ENCODE measurements at places on chromosomes 6 and 20.

- no peak for DNase-seq
These were observed 264.5 kb downstream of the KIF16B start for GRCh38 chr20:16308754-16309153.

DNA sequence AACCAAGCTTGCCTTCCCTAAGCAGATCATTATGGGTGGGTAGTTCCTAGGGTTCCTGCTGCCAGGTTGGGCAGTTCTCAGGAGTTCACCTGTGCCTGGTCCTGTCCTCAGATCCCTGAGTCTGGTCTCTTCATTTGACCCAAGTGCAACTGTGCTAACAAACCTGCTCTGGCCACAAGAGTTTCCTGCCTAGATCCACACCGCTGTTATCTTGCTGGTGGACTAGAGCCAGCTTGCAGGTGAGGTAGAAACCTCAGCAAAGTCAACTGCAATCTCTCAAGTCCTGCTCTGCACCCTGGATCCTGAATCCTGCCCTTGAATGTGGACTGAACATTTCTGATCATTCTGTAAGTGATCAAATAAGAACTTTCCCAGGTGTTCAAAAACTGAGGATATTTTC lies 191.8 kb upstream of the LRFN2 start:
- DNase-seq, result no peak

GRCh38 chr20:59666586-59666985 lies 62.2 kb downstream of the PHACTR3 start:
- no peak for DNase-seq

- no peak for DNase-seq
These were observed 11.5 kb upstream of the CST3 start for GRCh38 chr20:23649242-23649641.

- no peak for DNase-seq
These were observed 6.4 kb downstream of the SLC22A2 start for GRCh38 chr6:160252073-160252813.

DNA sequence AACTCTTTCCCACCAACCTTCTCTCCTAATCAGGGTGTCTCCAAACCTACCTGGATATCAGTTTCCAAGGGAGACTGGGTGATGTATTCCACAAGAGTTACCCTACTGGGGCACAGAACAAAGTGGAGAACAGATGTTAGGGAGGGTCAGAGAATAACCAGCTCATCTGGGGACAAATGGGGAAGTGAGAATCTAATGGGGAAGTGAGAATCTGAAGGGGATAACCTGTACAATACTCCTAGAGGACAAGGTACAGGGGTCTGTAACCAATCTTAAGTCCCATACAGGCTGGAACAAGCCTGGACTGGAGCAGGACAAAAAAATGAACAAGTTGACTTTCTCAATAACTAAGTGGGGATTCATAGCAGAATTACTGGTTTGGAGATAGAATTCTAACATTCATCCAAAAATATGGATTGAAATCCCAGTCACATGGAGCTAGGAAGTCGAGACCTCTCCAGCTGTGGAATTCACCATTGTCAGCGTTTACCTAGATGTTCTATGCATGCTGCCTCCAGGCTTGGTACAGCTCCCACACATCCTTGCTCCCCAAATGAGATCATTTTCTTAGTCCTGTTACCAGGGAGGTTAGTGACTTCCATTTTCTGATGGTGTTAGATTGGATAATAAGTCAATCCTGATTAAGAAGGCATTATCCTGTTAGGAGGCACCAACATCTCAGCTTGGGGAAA lies 214.8 kb upstream of the MOCS1 start:
- peak; percentile 41 for DNase-seq

- no peak for DNase-seq
These were observed 75.7 kb downstream of the SYNDIG1 start for GRCh38 chr20:24545168-24545567.

DNA sequence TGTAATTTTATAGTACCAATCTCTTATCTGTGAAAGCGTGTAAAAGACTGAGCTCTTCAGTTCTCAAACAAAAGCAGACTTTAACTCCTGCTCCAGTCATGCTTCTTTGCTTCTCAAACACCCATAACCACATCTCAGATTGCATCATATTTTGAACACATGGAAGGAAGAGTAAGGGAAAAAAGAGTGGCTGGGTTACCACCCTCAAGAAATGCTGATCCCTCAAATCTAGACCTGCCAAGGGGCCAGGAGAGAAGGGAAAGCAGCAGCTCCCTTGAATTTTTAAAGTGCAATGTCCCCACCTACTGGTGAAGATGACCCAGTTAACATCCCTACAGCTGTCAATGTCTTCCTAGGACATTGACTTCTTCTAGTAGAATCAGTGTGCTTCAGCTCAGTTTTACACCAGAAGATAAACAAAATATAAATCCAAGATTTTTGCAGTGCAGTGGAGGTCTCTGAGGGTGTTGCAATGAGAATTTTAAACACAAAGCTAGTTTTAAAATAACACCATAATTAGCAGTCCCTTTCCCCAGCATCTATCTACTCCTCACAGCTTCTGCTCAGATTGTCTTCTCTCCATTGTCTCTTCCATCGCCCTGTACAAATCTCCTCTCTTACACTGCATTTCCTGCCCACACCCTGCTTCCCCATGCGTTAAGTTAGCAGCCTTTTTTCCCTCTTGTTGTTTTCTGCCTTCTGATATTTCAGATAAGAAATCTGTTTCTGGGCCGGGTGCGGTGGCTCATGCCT lies 22.6 kb upstream of the HLA-DQB2 start:
- peak; percentile 82 for DNase-seq

GRCh38 chr20:7723284-7723683 lies 217.0 kb downstream of the HAO1 start:
- DNase-seq, result no peak

GRCh38 chr6:1595271-1596087 lies 14.2 kb upstream of the FOXC1 start:
- DNase-seq, result no peak

GRCh38 chr20:63787302-63787701 lies 43.8 kb downstream of the ZBTB46 start:
- no peak for DNase-seq

DNA sequence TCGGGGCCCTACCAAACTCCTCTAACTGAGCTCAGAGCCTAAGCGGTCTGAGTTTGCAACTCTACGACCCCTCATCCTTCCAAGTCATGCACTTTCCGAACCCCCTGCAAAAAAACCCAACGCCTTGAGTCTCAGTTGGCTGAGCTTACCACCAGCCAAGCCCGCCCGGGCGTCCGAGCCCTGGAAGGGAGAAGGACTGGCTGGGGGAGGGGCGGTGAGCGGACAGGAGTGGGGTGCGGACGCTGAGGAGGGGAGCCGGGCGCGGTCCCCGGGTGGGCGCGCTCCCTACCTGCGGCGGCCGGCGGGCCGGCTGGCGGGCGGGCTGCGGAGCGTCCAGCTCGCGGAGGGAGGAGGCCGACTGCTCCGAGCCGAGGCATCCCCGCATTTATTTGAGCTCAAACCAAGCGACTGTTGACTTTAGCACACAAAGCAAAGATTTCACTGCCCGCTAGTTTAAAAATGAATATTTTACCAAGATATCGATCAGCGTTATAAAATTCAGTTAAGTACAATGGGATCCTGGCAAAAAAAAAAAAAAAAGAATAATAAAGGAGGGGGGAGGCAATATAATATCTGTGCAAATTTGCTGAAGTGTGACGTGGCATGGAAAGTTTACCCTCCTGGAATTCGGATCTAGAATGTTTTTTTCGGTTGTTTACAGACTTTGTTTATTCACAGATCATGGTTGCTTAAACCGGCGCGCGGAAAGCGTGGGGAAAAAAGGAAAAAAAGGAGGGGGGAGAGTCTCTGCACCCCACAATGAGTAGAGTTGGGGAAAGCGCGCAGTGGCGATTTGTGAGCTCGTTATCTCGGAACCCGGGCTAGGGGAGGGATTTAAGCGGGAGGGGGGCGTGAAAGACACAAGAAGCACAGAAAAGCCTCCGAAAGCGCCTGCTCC lies 5.9 kb downstream of the FOXA2 start:
- DNase-seq, result no peak

- no peak for DNase-seq
These were observed 709 bp upstream of the ZNF76 start for GRCh38 chr6:35258858-35259193.

DNA sequence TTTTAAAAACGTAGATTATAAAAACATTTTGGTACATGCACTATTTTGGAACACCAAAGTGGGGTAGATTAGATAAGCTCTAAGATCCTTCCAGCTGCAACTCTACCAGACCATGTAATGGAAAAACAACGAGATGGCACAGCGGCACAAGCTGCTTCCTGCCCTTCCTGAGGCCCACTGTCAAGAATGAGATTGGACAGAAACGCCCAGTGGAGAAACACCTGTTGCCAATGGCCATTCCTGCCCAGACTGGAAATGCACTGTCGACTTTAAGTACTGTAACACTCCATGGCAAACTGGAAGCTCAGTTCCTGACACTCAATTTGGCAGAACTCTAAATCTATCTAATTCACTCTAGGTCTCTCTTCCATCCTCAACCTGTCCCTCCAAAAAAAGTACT lies 21.4 kb downstream of the EDEM2 start:
- DNase-seq, result no peak

DNA sequence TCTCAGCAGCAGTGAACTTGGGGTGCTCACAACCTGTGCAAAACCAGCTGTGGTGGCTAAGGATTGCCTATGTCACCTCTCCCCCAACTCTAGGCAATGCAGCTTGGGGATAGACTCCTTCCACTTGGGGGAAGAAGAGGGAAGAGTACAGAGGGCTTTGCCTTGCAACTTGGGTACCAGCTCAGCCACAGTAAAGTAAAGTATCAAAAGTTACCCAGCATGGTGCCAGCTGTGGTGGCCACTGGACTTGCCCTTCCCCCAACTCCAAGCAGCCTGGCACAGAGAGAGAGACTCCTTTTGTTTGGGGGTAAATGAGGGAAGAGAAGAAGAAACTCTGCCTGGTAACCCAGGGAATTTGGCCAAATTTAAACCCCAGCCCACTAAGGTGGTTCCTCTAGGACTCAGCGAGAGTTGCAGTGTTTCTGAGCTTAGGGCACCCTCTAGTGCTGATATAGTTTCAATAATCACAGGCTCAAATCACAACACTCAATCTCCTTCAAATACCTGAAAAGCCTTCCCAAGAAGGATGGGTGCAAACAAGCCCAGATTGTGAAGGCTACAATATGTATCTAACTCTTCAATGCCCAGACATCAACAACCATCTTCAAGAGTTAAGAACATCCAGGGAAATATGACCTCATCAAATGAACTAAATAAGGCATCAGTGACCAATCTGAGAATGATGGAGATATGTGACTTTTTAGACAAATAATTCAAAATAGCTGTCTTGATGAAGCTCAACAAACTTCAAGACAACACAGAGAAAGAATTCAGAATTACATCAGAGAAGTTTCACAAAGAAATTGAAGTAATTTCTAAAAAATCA lies 7.6 kb upstream of the DEFB129 start:
- peak; percentile 58 for DNase-seq

GRCh38 chr6:37705239-37706051 lies 7.8 kb upstream of the MDGA1 start:
- DNase-seq, result peak; percentile 58

DNA sequence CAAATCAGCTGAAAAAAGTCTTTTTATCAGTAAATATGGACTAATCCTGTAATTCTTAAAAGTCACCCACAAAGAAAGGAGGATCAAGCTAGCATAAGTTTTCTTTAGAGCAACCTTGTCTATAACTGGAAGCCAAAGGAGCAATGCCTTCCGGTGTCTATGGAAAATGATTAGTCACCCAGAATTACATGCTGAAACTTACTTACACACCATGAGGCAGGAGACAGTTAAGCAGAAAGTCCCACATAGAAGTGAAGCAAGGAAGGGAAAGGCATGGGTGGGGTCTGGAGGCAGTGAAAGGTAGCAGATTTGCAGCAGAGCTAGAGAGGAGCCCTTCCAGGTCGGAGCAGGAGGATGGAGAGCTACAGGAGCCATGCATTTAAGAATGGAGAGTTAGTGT lies 153.7 kb upstream of the RIPOR2 start:
- peak; percentile 41 for DNase-seq

DNA sequence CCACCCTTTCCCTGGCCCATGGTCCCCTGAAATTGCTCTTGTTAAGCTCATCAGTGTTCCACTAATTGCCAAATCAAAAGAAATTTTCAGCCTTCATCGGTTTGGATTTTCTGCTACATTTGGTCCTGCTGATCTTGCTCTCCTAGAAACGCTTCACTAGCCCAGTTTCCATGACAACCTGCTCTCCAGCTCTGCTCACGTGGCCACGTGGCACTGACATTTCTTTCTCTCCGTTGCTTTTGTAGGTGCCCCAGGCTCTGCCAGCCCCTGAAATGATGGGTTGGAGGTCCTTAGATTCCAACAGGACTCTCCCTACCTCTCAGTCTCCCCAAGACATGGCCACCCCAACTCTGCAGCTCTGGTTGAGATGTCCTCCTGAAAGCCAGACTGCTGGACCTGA lies 45.8 kb upstream of the NNAT start:
- DNase-seq, result no peak

GRCh38 chr6:88761237-88762031 lies 202.0 kb downstream of the RNGTT start:
- DNase-seq, result no peak

GRCh38 chr6:37155394-37156312 lies 14.3 kb upstream of the PIM1 start:
- no peak for DNase-seq

DNA sequence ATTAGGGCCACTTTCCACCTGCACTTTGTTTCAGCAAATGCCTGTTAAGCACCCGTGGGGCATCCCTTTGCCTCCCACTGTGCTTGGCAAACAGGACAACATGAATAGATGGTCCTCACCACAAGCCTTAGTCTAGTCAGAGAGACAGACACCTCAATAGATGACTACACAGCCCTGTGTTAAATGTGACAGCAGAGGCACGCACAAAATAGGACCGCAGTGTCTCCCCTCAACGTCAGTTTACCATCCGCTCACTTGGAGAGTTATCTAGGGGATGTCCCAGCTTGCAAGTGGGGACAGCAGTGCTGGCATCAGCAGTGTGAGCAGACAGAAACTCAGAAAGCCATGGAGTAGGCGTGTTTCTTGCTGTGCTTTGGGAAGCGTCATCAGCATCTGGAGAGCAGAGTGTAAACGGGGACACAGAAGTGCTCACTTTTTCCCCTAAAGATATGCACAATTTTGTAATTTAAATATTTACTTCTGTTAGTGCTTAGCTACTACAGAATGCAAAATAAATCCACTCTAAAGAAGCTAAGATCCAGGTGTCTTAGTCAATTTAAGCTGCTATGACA lies 66.0 kb upstream of the TXNDC5 start:
- no peak for DNase-seq

DNA sequence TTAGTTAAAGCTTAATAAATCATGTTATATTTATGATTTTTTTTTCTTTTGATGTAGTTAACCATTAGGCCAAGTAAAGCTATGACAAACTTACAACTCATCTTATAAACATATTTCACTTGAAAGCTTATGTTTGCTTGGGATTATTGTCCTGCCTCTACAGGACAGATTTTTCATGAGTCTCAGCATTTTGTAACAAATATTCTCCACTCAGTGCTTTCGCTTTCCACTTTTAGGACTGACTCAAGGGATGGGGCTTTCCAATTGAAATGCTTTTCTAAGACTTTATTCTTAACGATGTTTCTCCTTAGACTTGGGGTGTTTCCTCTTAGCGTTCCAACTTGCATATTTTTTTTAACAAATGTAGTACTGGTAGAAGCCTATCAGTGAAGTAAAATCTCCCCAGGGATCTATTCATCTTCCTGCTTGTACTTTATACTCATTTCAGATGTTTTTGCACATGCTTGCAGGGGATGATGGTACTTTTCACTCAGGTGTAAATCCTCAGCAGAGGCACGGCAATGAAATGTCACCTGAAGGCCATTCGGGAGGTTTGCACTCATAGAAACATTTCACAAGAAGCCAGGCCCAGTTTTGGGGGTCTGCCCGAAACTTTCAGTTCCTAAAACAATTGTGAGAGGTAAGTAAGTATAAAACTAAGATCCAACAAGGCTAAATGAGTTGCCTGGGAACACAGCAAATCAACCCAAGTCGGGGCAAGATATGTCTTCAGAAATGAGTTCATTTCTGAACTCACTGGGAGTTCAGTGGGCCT lies 298.1 kb upstream of the FOXQ1 start:
- DNase-seq, result no peak
